ENCODE measurements at places on chromosomes 12 and 14.

DNA sequence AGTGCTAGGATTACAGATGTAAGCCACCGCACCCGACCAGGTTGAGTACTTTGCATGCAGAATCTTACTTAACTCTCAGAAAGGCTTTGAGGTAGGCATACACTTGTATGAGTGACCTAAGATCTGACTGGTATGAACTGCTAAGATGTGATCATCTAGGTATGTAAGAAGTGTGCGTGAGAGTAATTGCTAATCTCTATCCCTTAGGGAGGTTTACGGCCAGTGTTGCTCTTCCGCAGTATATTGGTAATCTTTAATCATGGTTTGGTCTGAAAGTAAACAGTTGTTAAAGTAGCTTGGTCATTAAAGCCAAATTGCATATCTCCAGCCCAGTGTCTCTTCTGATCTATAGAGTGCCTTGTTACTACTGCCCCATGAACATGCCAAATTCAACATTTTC is 7.8 kb downstream of the UNG start:
- no peak for DNase-seq

DNA sequence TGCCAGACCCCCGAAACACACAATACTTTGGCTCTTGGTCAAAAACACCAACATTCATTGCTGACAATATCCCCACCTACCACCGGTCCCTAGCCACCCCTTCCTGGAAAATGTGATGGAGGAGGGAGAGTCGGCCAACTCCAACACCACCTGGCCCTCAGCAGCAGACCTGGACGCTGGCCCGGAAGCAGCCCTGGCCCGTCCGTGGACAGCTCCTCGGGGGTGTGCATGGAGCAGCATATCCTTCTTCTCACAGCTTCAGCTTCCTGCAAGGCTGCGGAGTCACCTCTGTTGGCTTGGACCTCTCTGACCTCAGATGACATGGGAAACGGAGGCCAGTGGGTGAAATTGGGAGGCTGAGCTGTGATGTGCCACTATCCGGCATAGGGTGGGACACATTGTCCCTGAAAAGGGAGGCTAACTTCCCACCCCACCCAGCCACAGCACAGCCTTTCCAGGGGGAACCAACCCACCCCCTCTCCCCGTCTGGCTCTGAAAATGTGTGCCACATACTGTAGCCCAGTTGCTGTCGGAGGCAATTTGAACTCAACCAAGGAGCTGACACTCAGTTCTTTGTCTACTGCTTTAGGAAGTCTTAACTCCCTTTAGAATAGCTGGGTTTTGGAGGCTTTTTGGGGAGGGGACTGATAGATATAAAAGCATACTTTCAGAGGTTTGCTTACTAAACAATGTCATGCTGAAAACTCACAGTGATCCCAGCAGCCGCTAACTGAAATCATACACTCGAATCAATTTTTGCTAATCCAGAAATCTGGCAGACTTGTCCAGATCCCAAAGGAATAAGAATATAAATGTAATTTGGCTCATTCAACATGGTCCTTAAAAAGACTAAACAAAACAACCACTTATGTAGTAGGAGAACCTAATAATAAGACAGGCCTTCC is 43.1 kb upstream of the LTA4H start:
- no peak for DNase-seq

DNA sequence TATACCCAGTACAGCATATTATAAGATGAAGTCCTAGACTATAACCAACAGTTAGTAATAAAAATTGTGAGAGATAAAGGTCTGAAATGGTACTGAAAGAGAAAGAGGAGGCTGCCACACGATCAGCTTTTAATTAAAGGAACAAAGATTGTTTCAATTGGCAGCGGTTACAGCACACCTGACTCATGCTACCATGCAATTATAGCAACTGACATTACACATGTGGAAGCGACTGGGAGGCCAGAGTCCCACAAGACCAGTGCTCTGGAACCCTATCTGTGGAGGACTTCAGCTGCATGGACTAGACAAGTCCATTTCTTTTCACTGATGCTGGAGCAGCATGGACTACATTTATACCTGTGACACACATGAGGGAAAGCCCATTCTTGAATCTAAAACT is 55.2 kb downstream of the SEL1L start:
- DNase-seq, result no peak

DNA sequence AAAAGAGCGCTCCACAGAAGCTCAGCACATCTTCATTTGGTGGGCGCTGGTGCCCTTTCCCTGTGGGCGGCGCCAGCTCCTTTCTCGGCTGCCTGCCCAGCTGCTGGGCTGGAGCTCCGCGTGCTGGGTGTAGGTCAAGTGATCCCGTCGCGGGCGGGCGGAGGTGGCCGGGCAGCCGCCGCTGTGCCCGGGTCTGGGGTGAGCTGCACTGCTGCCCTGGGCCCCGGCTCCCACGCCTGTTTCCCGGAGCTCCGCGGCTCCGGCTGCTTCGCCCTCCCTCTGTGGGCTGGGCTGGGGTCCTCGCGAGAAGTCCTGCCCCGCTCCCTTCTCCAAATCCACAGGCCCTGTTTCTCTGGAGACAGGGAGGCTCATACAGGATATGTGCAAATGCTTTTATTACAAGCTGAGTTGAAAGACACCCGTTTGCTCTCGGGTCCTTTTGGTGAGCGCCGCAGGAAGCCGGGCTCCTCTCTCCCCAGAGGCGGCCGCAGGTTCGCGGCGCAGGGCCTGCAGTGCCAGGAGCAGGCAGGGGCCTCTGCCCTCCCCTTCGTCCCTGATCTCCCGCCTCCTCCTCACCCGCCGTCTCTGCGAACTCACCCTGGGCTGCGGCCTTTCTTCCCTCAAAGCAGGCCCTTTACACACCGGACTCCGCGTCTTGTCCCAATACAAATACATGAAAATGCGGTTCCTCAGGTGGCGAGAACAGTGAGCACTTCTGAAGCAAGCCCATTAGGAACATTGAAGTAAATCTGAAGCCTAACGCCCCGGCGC is 67.8 kb upstream of the CAPRIN2 start:
- DNase-seq, result peak; percentile 67

- no peak for DNase-seq
Measured at GRCh38 chr12:4899364-4899763, 10.3 kb upstream of the KCNA1 start.

GRCh38 chr14:106507354-106507753 is 981.0 kb downstream of the TMEM121 start:
- DNase-seq, result no peak

DNA sequence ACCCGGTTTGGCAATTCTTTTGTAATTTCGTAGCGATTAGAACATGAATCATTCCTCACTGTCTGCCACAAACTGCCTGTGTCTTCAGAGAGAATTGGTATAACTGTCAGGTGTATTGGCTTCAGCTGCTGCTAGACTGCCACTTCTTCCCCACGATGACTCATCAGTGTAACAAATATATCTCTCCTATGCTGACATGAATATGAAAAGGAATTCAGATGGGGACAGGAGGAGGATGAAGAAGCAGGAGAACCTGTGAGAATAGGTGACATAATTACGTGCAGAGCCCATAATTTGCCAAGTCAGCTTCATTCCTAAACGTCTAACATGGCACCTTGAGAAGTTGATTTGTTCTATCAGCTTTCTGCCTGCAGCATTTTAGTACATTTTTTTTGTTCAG is 64.9 kb downstream of the FRMD6 start:
- no peak for DNase-seq

DNA sequence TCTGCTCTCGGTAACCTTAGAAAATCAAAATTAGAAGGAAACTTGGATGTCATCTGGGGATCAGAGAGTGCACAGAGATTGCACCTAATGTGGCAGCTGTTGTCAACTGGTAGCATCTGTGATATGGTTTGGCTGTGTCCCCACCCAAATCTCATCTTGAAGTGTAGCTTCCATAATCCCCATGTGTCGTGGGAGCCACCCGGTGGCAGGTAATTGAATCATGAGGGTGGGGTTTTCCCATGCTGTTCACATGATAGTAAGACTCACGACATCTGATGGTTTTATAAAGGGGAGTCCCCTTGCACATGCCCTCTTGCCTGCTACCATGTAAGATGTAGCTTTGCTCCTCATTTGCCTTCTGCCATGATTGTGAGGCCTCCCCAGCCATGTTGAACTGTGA is 127.7 kb upstream of the SRRM4 start:
- DNase-seq, result no peak

DNA sequence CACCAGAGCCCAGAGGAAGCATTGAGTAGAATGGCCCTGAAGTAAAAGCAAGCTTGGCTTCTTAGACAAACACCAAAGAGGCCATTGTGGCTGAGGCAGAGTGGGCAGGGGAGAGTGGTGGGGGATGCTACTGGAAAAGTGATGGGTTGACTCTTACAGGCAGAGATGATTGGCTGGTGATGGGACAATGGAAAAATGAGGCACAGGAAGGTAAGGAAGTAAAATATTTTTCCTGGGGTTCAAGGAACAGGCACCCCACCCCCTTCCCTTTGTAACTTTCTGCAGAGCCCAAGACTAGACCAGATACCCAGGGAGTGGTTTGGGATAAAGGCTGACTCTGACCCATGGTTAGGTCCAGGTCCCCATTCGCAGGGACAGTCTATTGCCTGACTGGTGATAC is 34.9 kb upstream of the COL2A1 start:
- DNase-seq, result no peak

DNA sequence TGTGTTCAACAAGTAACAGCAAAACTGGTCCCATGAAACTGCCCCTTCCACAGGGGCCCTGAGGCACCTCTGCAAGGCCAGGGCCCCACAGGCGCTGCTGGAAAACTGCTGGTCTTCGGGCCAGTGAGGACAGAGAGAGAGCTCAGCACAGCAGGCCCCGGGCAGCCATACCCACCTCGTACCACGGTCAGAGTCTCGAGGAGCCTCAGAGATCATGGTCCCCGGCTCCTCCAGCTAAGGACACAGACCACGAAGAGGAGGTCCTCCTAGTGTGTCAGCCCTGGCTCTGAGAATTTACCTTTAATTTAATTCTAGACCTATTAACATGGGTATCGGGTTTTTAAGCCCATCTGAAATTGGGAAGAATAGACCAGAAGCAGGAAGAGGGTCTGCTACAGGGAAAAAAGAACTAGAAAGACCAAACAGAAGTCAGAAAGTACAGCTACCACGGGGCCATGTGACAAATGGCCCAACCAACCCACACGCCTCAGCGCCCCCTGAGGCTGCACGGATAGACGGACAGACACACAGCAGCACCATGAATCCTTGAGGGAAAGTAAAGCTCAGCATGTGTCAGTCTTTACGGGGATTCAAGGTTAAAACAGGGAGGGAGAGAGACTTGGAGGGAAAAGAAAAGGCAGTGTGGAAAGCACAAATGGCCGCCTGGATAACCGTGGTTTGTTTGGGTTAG is 22.9 kb downstream of the ANKRD9 start:
- DNase-seq, result no peak

DNA sequence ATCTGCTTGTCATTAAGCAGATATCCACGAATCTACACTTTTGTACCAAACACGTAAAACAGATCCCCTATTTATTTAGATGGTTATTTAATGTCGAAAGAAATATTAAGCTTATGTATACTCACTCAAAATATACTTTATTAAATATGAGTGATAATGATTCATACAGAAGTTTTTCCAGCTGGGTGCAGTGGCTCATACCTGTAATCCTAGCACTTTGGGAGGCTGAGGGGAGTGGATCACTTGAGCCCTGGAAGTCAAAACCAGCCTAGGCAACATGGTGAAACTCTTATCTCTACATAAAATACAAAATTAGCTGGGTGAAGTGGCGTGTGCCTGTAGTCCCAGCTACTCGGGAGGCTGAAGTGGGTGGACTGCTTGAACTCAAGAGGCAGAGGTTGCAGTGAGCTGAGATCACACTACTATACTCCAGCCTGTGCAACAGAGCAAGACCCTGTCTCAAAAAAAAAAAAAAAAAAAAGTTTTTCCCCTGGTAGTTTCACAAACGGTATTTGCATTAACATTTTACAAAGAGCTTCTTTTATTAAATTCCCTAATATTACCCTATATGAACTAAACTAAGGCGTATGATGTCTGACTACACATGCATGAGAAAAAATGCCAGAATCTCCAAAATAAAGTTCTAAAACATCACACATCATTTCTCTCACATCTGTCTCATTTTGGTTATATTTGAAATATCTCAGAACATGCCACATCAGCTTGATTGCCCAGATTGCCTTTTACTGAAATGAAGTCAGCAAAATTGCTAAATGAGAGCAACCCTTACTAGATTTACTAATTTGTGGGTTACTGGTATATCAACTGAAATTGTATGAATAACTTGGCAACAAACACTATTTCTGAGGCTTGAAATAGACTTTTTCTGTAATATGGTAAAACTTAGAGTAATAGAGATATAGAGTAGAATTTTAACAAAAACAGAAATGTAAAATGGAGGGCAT is 74.9 kb downstream of the PAWR start:
- DNase-seq, result no peak

DNA sequence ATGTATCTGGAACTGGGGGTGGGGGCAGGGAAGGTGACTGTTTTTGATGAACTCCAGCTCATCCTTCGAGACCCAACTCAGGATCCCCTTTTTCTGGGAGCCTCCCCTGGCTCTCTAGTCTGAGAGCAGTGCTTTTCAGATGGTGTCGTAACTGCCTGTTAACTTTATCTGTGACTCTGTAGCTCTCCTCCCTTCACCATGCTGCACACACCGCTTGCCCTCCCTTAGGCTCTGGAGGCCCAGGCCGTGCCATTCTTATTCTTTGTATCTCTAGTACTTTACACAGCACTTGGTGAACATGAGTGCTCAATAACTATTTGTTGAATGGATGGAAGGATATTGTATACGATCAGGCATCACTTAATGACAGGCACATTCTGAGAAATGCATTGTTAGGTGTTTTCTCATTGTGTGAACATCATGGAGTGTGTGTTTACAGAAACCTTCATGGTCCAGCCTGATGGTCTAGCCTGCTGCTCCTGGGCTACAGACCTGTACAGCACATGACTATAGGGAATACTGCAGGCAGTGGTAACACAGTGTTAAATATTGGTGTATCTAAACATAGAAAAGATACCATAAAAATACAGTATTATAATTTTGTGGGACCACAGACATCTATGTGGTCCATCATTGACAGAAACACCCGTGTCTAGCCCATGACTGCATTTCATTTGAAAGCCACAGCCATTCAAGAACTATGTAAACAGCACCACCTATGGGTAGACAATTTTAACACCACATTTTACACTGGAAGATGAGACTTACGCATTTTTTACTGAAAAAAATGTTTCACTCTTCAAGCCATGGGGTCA is 91.8 kb downstream of the EML1 start:
- DNase-seq, result no peak

GRCh38 chr12:1533602-1534304 is 60.6 kb downstream of the FBXL14 start:
- peak; percentile 79 for DNase-seq

GRCh38 chr14:93834699-93835371 is 46.5 kb upstream of the PRIMA1 start:
- DNase-seq, result no peak

- DNase-seq, result no peak
Measured at GRCh38 chr14:80927083-80927989, 14.2 kb downstream of the CEP128 start.

GRCh38 chr12:128844031-128844635 is 9.1 kb upstream of the GLT1D1 start:
- DNase-seq, result no peak

DNA sequence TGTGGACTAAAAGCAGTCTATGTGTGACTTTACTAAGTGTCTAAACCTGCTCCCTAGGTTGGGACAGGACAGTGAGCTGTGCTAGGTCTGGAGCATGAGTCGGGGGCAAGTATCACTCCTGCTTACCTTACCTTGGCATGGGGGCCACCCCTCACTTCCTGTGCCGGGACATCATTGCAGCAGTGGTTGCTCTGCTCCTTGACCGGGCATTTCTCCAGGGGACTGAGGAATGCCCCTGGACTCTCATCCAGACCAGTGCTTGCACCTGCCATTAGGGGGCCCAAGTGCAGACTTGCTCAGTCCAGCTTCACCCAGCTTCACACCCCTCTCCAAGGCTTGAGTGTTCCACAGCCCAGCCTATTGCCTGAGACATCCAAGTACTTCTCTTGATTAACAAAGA is 84.7 kb upstream of the NELL2 start:
- DNase-seq, result no peak

- DNase-seq, result no peak
Measured at GRCh38 chr12:114721266-114721665, 37.3 kb upstream of the TBX3 start.

All from activated CD8-positive, alpha-beta memory T cell treated with anti-CD3 and anti-CD28 coated beads, Interleukin-2, amount 50 U/mL, for 48 hours (primary cell).